Activated T-helper 17 cell treated with anti-CD3 and anti-CD28 coated beads, Interleukin-2, amount 50 U/mL, for 72 hours (primary cell): ENCODE measurements at places on chromosomes 4 and X.

DNA sequence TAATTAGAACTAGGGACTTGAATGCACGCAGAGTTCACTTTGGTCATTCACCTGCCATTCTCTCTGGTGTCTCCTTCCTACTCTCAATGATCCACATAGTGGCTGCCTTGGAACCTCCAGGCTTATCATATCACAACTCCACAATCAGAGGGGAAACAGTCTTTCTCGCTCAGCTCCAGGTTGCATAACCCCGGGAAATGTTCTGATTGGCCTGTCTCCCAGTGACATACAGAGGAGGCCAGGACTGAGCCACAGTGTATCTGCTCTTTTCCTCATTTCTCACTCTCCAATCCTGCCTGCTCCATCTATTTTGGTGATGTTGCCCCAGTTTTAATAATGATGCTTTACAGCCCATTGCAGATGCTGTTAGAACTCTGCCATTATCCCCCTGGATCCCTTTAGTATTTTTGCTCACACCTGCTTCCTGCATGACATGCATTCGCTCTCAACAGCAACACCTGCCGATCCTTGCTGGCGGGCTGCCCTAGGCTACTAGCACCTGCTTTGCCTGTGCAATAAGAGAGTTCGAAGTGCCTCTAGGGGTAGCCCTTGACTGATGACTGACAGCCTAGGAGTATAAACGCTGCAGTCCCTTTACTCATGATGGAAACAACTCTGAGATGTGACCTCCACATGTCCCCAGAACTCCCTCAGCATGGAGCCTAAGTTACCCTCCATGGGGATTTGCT is 211.3 kb upstream of the RPS6KA3 start:
- no peak for ATAC-seq

- no peak for ATAC-seq
Measured at GRCh38 chrX:20397587-20397986, 130.9 kb upstream of the RPS6KA3 start.

DNA sequence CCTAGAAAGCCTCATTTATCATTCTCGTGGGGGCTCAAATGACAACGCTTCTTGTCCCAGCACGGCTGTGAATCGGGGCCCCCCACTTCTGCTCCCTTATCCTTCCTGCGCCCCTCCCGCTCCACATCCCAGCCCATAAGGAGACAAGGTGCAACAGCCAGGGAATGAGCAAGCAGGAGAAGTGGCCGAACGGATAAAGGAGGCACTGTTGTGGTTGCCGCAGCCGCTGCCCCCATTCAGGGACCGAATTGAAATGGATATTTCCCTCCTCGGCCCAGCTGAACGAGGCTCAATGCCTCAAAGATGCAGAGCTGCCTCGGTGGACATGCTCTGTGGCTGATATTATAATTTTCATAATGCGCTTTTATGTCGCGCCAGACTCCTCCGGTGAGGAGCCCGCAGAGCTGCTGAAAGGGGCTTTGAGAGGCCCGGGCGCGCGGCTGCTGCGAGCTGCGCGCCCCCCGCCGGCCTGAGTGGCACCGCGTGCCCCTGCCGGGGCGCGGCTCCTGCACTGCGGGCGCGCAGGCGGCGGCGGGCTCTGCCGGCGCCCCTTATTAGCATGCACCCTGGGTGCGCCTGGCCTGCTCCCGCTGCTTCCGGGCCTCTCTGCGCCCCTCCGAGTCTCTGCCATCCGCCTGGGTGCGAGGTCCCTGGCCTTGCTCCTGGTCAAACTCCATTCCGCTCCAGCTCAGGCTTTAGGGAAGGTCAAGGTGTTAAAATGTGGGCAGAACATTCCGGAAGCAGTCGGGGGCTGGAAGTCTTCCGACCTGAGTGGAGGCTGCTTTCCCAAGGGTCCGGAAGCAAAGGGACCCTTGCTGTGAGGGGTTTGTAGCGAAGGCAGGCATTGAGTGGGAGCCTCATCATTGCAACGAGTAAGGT is 68.2 kb upstream of the TMEM33 start:
- no peak for ATAC-seq

DNA sequence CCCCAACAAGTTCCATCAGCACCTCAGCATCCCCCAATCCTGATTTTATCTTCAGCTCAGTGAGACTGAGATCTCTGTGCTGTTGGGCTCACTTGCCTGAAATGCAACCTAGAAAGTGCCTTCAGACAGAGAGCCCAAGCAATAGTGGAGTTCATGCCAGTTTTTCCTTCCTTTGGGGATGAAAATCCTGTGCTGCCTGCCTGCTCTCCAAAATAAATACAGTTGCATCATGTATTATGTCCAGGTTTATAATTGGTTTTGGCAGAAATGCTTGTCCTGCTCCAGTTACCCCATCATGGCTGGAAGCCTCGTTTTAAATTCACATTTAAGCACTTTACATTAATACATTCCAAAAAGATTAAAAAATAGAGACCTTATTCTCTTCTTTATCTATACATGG is 1865.5 kb upstream of the TENM3 start:
- ATAC-seq: no peak

DNA sequence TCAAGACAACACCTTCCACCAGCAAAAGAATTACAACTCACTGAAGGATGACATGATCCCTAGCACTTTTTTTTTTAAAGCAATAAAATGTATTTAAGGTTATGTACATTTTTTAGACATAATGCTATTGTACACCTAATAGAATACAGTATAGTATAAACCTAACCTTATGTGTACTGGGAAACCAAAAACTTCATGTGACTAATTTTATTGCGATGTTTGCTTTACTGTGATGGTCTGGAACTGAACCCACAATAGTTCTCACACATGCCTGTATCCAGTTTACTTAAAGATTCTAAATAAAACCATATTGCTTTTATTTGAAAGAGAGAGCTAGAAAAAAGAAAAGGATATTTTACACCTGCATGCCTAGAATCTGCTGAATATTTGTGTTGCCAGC is 4.4 kb upstream of the STS start:
- no peak for ATAC-seq

DNA sequence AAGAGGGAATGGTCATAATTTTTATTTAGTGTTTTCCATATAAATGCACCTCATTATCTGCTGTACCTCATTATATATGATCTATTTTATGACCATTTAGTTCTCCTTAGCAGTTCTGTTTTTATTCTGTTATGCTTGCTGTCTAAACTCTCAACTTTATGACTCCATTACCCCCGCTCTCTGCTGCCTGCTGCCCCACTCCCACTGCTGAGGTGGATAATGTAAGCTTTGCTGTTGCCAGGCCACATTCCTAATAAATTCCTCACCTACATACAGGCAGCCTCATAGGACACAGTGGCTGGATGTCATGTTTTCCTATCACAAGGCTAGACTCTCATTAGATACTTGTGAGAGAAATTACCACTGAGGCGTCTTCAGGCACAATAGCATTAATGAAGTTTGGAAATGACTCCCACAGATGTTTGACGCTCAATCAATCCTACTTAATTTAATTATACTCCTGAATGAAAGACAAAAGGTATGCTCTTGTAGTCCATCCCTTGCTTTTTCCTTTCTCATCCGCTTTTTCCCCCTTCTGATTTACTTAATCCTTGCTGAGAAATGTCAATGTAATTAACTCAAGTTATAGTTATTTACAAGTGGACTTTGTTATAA is 497.5 kb upstream of the IGFBP7 start:
- ATAC-seq: no peak

DNA sequence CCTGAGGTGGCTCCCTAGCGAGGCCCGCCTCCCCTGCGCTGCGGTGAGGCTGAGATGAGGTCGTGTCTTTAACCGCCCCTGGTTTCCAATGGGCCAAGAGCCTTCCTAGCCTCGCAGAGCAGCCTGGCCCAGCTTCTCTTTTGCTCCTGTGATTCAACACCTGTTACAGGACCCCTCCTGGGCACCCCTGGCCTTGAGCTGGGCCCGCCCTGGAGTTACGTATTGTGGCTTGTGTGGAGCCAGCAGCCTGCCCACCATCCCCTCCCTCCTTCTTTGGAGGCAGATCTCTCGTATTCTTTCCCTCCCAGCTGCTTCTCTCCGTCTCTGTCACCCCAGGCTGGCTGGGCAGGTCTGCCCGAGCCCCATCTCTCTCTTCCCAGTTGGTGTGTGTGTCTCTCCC is 19.3 kb upstream of the UBA1 start:
- no peak for ATAC-seq

DNA sequence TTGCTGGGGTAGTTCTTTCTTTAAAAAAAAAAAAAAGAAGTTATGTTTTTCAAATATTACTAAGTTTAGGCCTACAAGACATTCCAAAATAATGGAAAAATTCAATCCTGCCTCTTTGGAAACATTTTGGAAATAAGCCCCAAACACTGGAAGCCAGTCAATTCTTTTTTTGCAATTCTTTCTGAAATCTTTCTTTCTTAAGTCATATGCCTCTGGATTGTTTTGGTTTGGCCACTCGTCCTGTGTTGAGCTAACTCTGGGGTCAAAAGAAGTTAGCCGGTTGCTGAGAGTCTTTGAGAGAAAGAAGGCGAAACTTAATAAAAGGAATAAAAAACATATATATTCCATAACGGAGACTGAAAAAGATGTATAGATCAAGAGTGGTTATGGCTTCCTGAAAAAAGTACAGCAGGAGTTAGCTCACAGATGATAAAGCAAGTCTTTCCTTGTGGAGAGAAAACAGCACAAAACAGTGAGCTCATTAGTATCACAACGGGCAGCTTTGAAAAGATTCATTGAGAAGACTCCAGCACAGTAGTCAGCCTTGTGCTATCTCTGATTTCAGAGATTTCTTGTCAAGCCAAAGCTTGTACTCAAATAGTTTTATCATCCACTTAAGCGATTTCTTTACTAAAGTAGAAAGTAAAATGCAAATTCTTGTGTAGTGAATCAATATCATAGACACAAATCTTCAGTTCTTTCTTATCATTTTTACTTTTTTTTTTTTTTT is 64.8 kb downstream of the PLS3 start:
- no peak for ATAC-seq

GRCh38 chrX:63746278-63746677 is 38.7 kb downstream of the ARHGEF9 start:
- peak; percentile 100 for ATAC-seq

DNA sequence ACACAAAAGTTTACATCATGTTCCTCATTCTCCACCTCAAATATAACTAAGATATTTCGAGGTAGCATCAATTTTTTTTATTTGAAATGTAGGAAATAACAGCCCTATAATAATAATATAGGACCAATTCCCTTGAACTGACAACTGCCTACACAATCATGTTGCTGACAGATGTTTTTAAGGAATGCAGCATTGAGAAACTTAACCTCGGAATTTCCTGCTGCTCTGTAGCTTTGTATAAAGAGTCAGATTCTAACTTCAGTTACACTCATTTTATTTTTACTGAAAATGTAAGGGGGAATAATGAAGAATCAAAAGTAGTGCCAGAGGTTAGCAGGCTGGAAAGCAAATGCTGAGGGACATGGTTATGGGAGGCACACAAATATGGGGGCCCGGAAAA is 235.8 kb downstream of the RBMX2 start:
- ATAC-seq: no peak

DNA sequence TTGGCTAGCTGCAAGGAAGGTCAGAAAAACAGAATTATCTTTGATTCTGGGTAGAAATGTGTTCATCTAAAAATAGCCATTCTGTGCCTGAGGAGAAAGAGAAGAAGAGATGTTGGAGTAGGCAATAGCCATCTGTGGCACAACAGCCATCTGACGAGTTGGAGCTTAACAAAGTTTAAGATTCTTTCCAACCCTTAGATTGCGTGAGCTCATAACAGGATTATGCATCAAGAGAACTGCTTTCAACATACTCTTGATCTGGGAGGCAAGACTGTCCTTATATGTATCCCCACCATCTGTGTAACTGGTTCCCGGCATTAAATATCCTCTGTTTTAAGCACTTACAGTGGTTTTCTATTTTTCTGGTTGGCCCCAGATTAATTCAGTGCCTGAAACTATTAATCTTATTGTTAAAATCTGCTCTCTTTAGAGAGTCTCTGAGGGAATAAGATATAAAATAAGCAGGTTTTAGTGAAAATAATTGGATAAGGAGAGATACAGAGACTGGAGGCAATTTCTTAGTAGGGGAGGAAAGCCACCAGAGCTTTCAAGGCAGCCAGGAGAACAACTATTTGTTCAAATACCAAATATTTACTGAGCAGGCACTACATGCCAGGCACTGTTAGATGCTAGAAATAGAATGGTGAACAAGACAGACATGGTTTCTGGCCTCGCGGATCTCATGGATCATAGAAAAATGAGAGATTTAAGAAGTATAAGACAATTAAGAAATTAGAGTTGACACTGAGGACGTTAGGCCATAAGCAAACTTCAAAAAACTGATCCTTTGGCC is 398.0 kb downstream of the SMARCA1 start:
- ATAC-seq: no peak

DNA sequence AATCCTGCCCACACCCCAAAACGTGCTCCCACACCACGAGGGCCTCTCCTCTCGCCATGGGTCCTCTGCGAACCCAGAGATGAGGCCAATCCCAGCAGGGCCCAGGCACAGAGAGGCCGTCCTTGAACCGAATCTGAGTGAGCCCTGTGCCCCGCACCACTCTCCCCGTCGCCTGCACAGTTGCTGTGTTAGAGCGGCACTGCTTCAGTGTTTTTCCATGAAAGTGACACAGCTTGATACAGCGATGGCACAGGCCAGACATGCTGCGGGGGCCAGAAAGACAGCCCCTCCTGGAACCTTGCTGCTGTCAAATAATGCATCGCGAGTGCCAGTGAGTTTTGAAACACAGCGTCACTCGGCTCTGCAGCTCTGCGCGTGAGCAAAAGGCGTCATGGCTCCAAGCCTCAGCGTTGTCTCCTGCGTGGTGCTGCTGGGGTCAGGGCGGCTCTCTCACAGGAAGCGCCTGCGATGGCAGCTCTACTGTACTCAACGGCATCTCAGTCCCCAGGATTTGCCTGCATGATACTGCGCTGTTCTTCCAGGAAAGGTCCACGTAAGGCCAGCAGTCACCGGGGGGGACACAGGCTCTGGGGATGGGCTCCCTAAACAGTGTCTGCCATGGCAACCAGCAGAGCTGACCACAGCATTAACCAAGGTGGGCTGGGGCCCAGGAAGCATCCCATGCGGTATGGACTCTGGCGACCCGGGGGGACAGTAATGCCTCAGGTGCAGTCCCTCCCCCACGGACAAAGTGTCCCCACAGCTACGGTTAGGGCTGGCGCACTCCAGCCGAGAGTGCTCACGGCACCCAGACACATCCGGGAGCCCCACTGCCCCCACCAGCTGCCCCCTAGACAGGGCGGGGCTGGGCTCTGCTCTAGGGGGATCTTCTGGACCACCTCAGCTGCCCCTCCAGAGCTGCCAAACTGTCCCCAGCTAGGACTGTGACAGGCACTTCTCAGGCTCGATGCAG is 63.1 kb downstream of the ACOX3 start:
- ATAC-seq: no peak

DNA sequence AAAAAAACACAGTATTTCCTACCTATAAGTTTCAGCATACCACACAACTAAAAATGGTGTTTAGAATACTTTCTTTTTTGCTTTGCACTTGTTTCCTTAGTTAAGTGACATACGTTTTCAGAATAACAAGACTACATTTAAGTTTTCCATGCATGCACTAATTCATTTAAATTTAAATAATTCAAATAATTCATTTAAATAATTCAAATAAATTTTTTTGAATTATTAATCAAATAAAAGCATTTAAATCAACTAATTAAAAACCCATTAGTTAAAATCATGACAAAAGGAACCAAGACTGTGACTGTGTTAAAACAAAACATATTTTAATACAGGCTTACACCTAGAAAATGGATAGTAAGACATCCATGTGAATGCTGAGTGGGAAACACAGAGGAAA is 12.8 kb downstream of the ANXA5 start:
- ATAC-seq: no peak
